Activated T-helper 2 cell treated with anti-CD3 and anti-CD28 coated beads, Interferon-gamma antibody, Interleukin-2, Interleukin-4, amounts not matched to agents 10 μg/mL and 5 μg/mL and 100 μg/mL, durations not matched to agents 14 hours and 24 hours and 36 hours (primary cell): ENCODE measurements at places on chromosomes 1 and 21. TPM values are rescaled to one million over a fixed set of nuclear protein-coding genes. Genes with fewer than 3 reads are reported as not detected.

- no peak for DNase-seq
Observed at GRCh38 chr1:50491142-50491541, 67.9 kb upstream of the DMRTA2 start.

GRCh38 chr21:37758982-37759381 lies 157.3 kb downstream of the KCNJ6 start:
- no peak for DNase-seq

GRCh38 chr1:193114485-193115095 lies 7.2 kb upstream of the CDC73 start:
- DNase-seq, result no peak

- DNase-seq, result no peak
Observed at GRCh38 chr1:185824106-185824505, 89.9 kb downstream of the HMCN1 start.

- DNase-seq, result peak; percentile 74
Observed at GRCh38 chr1:1777950-1778662, at the start of gene NADK. Gene NADK, minus strand, starts transcription at chr1:1778470. Its CDS starts 13,064 bp downstream, at chr1:1765406.

DNA sequence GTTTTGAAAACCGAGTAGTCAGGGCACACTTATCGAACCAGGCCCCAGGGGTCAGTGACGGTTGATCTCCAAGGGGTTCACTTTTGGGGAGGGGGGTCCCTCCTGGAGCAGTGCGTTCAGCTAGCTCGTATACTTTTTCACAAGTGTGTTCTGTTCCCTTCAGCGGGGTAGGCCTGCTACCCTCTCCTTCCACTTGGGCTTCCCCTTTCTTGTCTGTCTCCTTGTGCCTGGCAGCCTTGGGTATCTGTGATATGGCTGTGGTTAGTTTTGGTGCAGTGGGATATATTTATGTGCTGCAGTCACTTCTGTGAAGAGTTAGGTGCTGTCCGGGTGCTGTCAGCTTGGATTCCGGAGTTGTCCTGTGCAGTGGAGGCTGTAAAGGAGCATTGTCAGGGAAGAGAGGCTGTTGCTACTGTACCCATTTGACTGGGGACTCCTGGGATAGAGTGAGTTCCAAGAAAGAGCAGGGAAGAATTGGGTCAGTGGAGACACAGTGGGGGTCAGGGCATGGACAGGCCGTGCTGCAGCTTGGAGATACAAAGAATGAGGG lies 29.7 kb downstream of the ADARB1 start:
- DNase-seq, result no peak

DNA sequence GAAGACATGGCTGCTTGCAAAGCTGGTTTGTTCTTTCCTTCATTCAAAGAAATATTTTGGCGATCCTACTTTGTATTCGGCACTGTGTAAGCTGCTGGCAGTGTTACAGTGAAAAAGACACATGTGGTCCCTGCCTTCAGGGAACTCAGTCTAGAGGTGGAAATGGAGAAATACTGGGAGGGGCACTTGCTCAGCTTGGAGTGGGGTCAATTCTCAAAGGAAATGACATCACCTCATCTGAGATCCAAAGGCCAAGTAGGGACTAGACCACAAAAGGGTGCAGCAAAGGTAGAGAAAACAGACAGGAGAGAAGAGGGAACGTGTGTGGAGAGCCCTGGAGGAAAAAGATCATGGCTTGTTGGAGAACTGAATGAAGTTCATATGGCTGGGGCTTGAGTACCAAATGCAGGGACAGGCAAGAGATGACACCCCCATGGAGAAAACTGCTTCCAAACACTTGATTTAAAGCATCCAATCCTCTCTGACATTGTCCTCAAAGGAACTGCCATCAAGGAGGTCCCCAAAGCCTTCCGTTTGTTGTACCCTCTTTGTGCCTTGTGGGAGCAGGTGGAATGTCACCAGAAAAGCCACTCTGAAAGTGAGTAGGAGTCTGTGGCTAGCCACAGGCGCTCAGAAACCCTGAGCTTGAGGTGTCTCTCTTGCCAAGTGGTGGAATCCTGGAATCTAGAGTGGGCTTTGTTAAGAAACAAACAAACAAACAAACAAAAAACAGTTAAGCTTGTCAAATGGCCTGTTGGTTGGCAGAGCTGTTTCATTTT lies 48.3 kb upstream of the TDRD10 start:
- no peak for DNase-seq

DNA sequence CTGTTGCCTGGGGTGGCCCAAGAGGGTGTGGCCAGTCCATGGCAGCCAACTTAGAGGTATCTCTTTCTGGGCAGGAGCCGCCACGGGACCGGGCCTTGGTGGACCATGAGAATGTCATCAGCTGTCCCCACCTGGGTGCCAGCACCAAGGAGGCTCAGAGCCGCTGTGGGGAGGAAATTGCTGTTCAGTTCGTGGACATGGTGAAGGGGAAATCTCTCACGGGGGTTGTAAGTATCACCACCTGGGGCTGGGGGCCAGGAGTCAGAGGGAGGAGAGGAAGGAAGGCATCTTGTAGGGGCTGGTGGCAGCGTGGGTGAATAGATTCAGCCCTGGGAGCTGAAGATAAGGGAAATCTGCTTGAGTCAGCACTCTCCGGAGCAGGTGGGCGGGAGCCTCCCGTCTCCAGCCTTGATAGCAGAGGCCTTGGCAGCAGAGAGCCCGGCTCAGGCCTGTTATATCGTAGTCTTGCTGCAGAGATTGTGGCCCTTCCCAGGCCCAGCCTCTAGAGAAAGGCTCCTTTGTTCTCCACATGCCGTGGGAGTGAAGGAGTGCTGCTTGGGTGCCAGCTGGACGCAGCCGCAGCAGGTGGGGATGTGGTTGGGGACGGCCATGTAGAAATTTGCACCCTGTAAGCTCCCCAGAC lies 25.4 kb downstream of the PHGDH start:
- no peak for DNase-seq

DNA sequence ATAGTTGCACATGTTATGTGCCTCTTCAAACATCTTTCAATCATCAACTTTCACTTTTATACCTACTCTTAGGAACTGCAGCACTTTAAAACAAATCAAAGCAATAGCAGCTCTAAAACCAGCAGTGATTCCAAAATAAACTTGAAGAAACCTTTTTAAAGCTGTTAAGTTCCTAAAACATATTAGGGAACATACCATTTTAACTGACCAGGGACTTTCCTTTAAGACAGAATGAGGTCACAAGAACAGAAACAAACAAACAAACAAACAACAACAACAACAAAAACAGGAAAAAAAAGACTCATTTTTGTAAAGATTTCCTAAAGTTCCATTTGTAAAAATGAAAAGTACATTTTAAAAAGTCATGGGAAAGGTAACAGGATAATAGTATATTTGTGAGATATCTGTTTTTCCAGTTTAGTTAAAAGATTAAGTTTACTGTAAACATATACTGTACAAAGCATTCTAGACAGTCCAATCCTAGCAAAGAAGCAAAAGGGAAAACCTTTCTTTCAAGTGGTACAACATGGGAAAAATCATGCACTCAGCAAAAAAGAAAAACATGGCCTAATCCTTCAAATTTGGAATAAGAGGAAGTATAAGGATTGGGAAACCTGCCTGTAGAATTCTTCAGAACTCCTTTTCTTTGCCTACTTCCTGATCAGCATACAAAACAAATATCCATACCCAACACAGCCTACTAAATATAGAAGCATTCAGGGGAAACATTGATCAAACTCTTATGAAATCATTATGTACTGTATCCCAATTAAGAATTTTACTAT lies 45.5 kb downstream of the EPS15 start:
- DNase-seq, result no peak

DNA sequence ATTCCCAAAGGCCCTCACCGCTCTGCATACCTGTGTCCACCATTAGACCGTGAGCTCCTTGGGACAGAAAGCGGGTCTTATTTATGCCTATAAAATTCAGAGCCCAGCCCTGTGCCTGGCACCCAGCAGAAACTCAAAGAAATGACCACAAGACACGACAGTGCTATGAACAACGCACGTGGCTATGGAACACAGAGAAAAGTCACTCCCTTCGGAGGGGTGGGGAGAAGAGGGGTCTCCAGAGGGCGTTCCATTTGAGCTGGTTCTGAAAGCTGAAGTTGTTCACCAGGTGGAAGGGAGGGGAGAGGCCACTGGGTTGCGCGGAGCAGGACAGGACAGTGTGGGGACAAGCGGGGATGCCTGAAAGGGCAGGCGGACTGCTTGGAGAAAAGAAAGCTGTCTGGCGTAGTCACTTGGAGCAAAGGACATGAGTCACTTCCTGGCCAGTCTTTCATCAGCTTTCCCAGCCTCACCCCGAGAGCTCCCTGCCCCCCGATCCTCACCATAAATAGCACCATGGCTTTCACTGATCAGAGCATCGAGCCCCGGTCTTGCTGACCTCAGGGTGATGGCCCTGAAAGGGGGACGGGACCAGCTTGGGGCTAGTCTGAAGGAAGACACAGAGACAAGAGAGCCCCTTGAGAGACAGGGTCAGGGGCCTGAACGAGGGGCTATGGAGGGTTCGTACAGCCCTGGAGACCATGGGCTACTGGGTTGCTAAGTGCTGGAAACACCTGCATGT lies 28.5 kb downstream of the ECE1 start:
- no peak for DNase-seq

DNA sequence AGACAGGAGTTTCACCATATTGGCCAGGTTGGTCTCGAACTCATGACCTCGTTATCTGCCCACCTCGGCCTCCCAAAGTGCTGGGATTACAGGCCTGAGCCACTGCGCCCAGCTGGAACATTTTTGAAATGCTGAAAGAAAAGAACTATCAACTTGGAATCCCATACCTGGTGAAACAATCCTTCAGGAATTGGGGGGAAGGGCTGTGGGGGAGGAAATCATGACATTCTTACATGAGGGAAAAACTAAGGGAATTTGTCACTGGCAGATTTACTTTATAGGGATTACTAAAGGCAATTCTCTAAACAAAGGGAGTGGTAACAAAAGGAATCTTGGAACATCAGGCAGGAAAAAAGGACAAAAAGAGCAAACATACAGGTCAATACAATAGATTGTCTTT lies 25.8 kb downstream of the NDUFS5 start:
- no peak for DNase-seq

GRCh38 chr1:187883356-187883755 lies 1054.6 kb downstream of the PLA2G4A start:
- DNase-seq, result no peak

GRCh38 chr1:223887747-223888418 lies 42.1 kb upstream of the TP53BP2 start:
- no peak for DNase-seq

DNA sequence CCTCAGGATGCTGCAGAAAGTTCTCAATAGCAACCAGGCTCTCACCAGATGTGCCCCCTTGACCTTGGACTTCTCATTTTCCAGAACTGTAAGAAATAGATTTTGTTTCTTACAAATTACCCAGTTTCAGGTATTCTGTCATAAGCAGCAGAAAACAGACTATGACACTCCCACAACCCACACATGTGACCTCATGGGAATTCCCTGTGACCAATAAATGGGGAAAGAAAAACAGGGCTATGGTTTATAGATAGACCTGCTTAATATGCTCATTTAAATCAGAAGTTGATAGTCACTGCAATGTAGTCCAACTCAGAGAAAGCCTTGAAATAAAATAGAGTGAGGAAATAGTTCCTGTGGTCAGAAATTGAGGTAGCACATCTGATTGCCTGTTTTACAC lies 380.9 kb upstream of the PTBP2 start:
- DNase-seq, result no peak

DNA sequence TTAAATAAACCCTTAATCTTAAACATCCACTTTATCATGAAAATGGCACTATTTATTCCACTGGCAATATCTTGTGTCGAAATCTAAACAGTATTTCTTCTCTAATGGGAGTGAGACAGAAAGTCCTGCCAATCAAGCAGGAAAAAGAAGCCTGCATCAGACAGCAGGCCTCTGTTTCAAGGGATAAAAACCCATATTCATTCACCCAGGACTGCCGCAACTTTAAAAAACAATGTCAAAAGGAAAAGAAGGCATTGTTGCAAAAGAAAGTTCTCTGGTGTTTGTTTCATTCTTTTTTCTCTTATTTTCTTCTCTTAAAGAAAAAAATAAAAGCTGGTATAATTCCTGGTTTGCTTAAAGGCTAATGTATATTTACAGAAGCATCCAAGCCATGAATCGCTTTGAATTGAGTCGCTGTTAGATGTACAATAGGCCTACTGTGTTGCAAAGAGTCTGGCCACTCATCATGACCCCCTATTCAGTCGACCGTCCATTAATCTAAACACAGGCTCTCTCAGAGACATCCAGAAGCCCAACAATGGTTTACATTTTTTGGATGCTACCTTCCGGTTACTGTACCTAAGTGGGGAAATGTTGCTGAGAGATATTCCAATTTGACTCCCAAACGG lies 48.7 kb upstream of the ZC3H11B start:
- no peak for DNase-seq

GRCh38 chr1:25560001-25560400 lies 16.6 kb downstream of the LDLRAP1 start:
- no peak for DNase-seq

GRCh38 chr1:57019236-57019839 lies 53.5 kb upstream of the C8B start:
- DNase-seq, result no peak

- no peak for DNase-seq
Observed at GRCh38 chr1:3679098-3679555, 26.8 kb downstream of the TP73 start.

DNA sequence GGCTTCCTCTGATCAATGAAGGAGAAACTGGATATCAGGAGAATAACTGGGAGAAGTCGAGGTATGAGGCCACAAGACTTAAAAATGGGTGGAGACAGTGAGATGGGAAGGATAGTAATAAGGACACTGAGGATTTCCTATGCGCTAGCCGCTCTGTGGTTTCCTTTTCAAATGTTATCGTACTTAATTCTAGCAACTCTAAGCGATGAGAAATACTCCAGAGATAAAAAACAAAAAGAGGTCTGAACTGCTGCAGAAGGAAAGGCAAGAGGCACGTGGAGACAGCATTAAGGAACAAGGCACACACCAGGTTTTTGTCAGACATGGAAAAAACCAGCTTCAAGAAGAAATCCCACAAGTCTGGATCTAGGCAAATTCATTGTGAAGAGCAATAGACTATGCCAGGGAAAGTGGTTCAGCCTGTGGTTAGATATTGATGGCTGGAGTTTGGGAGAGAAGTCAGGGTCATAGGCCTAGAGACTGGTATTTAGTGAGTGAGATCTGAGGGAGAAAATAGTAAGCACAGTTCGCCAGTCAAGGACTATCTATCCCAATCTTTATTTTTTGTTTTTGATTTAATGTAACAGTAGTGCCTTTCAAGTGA lies 5.3 kb downstream of the CLCA2 start:
- no peak for DNase-seq

Gene KCNA3
- total RNA-seq, result 24.0 and 24.4 TPM in 2 replicates

Gene STPG1
- 4.9 and 6.0 TPM in 2 replicates for total RNA-seq

Gene SPATA21
- total RNA-seq, result not detected in 2 replicates

Gene PALMD
- total RNA-seq, result not detected in 2 replicates

Gene CNIH3
- 0.94 and 1.5 TPM in 2 replicates for total RNA-seq

Gene NTNG1
- total RNA-seq, result not detected in 2 replicates

Gene ARHGAP30
- total RNA-seq, result 161 and 170 TPM in 2 replicates
